ENCODE measurements at places on chromosomes 12 and 14.
A peak's percentile ranks its signal among the peaks of the same experiment; 100 is the strongest.

GRCh38 chr12:12398026-12398859 is 41.4 kb downstream of the BORCS5 start:
- no peak overlapping the region for H3K4me3 ChIP-seq
- H3K27me3 ChIP-seq, result no peaks in the 10 kb centered on the region
- H3K27ac ChIP-seq, result peak overlapping the region; percentile 82
- DNase-seq, result no peak

DNA sequence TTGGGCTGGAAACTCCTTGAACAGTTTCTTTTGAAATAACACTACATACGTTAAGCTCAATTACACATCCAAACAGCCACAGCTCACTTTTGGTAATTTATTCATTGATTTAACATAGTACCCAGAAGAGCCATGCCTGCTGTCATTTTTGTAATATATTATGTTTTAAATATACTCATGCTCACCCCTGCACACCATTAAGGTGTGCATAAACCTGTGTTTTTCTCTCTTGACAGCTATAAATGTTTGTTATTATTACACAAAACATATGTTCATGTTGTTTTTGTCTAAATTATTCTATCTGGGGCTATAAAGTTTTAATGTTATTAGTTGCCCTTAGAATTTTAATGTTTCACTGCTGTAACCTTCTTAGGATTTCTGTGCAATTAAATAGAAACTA is 296.1 kb downstream of the AKAP6 start:
- no peaks in the 10 kb centered on the region for H3K36me3 ChIP-seq
- DNase-seq, result no peak
- H3K4me3 ChIP-seq, result no peak overlapping the region

DNA sequence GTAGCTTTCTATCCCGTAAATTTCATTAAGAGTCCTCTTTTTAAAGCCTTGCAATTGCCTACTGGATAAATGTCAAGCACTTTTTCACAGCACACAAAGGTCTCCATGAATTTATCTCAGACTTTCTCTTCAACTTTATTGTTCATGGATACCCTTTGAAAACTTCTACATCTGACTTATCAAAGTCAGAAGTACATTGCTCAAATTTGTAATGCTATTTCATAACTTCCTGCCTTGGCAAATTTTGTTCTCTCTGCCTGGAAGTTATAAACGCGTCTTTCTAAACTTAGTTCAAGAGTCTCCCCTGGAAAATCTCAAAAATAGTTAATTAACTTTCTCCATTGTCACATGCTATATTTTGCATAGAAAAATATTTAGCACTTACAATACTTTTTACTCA is 55.9 kb upstream of the RERGL start:
- peak overlapping the region; percentile 72 for H3K27ac ChIP-seq
- no peak for DNase-seq
- no peaks in the 10 kb centered on the region for H3K27me3 ChIP-seq
- H3K4me1 ChIP-seq, result peaks cover 16% of the 10 kb centered on the region
- H3K36me3 ChIP-seq, result no peaks in the 10 kb centered on the region

DNA sequence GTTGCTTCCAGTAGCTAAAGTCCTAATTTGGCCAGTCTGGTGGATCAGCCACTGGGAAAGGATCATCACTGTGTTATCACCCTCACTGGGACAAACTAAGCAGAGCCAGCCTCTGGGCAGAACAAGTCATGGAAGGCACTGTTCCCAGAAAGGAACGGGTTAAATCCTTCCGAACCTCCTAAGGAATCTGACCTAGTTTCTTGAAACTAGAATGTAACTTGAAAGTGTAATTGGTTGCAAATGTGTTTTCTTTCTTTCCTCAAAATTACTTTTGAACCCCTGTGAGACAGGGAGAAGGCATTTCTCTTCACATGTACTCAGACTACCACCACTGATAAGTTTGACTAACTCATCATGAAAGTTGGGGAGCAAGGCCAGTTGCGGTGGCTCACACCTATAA is 18.7 kb upstream of the KICS2 start:
- H3K36me3 ChIP-seq, result no peaks in the 10 kb centered on the region
- no peak overlapping the region for H3K27ac ChIP-seq
- no peaks in the 10 kb centered on the region for H3K4me1 ChIP-seq

- peak overlapping the region; percentile 72 for H3K27ac ChIP-seq
- H3K36me3 ChIP-seq, result peaks cover 58% of the 10 kb centered on the region
- no peaks in the 10 kb centered on the region for H3K4me1 ChIP-seq
- H3K4me3 ChIP-seq, result no peak overlapping the region
- DNase-seq, result peak; percentile 57
- no peaks in the 10 kb centered on the region for H3K27me3 ChIP-seq
Observed at GRCh38 chr14:64123241-64123822, 170.8 kb downstream of the ESR2 start.

DNA sequence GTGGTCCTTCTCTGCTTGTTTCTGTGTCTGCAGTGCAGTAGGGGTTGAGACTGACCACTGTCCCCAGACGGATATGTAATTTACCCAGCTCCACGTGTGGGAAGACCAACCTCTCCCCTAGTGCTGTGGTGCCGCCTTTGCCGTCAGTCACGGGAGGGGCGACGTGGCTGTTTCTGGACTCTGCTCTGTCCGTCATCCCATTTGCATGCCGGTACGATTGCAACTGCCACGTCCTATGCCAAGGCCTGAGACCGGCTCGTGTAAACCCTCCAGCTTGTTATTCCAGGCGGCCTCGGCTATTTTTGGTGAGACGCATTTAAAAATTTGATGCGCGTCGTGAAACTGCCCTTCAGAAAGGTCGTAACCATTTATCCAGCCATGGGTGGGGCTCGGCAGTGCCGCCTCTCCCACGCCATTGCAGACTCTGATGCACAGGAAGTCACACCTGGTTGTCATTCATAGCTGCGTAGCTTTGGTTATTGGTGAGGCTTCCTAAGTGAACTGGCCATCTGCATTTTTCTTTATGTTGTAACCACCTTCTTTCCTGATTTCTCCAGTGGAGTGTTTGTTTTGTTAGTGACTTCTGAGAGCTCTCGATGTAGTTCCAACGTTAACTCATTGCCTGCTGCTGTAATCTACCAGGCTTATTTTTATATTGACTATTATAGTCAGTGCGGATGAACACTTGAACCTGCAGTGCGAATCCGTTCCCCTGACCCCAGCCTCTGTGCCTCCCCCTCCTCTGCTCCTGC is 75.1 kb downstream of the ADGRD1 start:
- H3K36me3 ChIP-seq, result no peaks in the 10 kb centered on the region
- DNase-seq, result no peak
- no peak overlapping the region for H3K4me3 ChIP-seq
- H3K4me1 ChIP-seq, result no peaks in the 10 kb centered on the region
- no peak overlapping the region for H3K27ac ChIP-seq

GRCh38 chr12:90102957-90103652 is 394.5 kb upstream of the ATP2B1 start:
- H3K4me3 ChIP-seq, result no peak overlapping the region
- no peak for DNase-seq
- no peaks in the 10 kb centered on the region for H3K27me3 ChIP-seq

GRCh38 chr12:123807670-123808069 is 45.6 kb downstream of the DNAH10 start:
- no peak overlapping the region for H3K4me3 ChIP-seq
- H3K36me3 ChIP-seq, result no peaks in the 10 kb centered on the region
- no peaks in the 10 kb centered on the region for H3K4me1 ChIP-seq

DNA sequence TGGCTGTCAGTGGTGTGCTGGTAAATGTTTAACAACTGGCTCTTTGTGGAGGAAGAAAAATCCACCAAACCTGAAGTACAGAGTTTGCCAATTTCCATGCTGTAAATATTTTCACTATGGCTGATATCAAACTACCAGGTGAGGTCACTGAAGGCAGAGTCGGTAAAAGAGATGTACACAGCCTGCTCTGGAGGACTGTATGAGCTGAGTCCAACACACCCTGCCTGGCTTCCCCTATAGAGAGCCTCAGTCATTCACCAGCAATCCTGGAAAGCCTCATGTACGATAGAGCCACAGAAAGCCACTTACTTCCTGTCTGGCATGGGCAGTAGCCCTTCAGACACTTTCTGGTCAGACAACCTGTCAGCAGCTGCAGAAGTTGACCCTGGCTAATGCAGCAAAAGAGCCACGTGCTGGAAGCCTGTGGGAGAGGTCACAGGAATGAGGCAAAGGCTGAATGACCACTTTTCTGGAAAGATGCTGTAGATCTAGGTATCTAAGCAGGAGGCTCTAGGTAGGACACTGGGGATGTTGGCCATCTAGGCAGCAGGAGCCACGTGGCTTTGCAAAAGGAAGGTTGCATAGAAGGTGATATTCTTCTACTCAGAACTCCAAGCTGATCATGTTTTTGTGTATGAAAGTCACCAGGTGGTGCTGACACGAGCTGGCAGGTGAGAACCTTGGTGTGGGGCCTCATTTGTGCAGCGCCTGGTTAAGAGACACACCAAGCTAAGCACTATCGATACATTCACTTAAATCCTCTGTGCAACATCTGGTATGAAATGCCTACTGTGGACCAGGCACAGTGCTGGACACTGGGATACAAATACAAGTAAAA is 553.9 kb downstream of the VRK1 start:
- H3K4me3 ChIP-seq, result no peak overlapping the region
- H3K27me3 ChIP-seq, result no peaks in the 10 kb centered on the region
- no peak for DNase-seq
- peaks cover 8% of the 10 kb centered on the region for H3K4me1 ChIP-seq

GRCh38 chr12:7058850-7059395 is 1.6 kb upstream of the C1S start:
- H3K27ac ChIP-seq, result peak overlapping the region; percentile 93
- peaks cover 2% of the 10 kb centered on the region for H3K36me3 ChIP-seq
- no peak overlapping the region for H3K4me3 ChIP-seq
- no peaks in the 10 kb centered on the region for H3K27me3 ChIP-seq

- H3K27ac ChIP-seq, result no peak overlapping the region
- no peaks in the 10 kb centered on the region for H3K27me3 ChIP-seq
- H3K36me3 ChIP-seq, result no peaks in the 10 kb centered on the region
- H3K4me3 ChIP-seq, result no peak overlapping the region
Observed at GRCh38 chr12:88924162-88924561, 343.9 kb upstream of the KITLG start.

DNA sequence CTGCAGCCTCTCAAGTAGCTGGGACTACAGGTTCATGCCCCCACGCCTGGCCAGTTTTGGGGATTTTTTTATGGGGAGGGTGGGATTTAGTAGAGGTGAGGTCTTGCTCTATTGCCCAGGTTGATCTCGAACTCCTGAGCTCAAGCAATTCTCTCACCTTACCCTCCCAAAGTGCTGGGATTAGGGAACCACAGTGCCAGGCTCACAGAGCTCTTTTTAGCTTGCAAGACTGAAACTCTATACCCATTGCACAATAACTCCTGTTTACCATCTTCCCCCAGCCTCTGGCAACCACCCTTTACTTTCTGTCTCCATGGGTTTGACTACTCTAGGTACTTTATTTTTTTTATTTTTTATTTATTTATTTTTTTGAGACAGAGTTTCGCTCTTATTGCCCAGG is 25.7 kb upstream of the CDK17 start:
- no peaks in the 10 kb centered on the region for H3K27me3 ChIP-seq
- no peak for DNase-seq
- no peaks in the 10 kb centered on the region for H3K36me3 ChIP-seq
- H3K4me1 ChIP-seq, result no peaks in the 10 kb centered on the region

GRCh38 chr12:69108037-69108436 is 131.3 kb upstream of the CPSF6 start:
- H3K27ac ChIP-seq, result no peak overlapping the region
- no peak overlapping the region for H3K4me3 ChIP-seq
- DNase-seq, result no peak
- H3K27me3 ChIP-seq, result no peaks in the 10 kb centered on the region
- no peaks in the 10 kb centered on the region for H3K36me3 ChIP-seq

DNA sequence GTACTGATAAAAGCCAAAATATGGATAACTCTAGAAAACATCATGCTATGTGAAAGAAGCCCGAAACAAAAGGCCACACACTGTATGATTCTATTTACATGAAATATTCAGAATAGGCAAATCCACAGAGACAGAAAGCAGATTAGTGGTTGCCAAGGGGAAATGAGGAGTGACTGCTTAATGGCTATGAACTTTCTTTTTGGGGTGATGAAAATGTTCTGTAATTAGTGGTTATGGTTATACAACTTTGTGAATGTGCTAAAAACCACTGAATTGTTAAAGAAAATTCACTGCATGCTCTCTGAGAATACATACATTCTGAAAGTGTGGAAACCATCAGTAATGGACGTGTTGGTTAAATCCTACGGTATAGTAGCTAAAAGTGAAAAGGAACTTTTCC is 39.9 kb upstream of the STON2 start:
- H3K27ac ChIP-seq, result no peak overlapping the region
- DNase-seq, result no peak
- no peak overlapping the region for H3K4me3 ChIP-seq
- H3K36me3 ChIP-seq, result peaks cover 2% of the 10 kb centered on the region

DNA sequence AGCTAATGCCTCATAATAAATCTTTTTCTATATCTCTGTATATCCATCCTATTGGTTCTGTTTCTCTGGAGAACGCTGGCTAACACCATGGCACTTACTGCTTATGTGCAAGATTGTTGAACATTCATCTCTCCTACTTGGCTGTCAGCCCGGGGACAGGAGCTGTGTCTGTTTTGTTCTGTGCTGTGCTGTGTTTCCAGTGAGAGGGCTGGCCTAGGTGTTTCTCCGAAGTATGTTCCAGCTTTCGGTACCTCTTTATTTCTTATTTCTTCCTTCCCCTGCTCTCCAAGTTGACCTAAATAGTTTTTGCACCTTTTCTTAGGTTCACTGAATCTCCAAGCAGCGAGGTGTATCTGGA is 18.8 kb upstream of the NR4A1 start:
- no peak overlapping the region for H3K4me3 ChIP-seq
- H3K27me3 ChIP-seq, result no peaks in the 10 kb centered on the region
- H3K4me1 ChIP-seq, result peaks cover 11% of the 10 kb centered on the region
- no peak for DNase-seq

GRCh38 chr14:62071039-62071438 is 308.8 kb downstream of the SNAPC1 start:
- H3K4me3 ChIP-seq, result no peak overlapping the region
- H3K27me3 ChIP-seq, result no peaks in the 10 kb centered on the region
- H3K4me1 ChIP-seq, result no peaks in the 10 kb centered on the region
- no peaks in the 10 kb centered on the region for H3K36me3 ChIP-seq

DNA sequence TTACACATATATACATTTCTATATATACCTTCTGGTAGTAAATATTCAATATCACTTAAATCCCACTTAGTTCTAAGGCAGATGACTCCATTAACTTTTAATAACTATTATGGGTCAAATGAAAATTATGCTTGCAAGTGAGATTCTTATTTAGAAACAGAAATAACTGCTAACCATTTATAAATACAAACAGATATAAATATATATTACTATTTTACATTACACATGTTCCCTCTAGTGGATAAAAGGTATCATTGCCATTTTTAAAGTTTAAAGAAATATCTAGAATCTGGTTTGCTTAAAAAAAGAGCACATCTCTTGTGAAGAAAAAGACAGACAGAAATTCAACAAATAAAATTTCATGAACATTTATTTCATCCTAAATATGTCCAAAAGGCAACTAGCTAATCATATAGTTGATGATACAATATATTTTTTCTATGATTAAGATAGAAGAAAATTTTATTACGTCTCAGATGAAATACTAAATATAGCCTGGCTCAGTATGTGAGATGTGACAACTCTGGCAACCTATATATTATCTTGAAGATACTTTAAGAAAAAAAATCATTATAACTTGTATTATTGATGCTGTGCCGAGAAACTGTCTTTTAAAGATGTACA is 11.7 kb upstream of the RAD51AP1 start:
- DNase-seq, result no peak
- no peak overlapping the region for H3K4me3 ChIP-seq
- no peaks in the 10 kb centered on the region for H3K27me3 ChIP-seq

All from liver (tissue), 10 donors.